ENCODE measurements at places on chromosomes 1 and 21.

DNA sequence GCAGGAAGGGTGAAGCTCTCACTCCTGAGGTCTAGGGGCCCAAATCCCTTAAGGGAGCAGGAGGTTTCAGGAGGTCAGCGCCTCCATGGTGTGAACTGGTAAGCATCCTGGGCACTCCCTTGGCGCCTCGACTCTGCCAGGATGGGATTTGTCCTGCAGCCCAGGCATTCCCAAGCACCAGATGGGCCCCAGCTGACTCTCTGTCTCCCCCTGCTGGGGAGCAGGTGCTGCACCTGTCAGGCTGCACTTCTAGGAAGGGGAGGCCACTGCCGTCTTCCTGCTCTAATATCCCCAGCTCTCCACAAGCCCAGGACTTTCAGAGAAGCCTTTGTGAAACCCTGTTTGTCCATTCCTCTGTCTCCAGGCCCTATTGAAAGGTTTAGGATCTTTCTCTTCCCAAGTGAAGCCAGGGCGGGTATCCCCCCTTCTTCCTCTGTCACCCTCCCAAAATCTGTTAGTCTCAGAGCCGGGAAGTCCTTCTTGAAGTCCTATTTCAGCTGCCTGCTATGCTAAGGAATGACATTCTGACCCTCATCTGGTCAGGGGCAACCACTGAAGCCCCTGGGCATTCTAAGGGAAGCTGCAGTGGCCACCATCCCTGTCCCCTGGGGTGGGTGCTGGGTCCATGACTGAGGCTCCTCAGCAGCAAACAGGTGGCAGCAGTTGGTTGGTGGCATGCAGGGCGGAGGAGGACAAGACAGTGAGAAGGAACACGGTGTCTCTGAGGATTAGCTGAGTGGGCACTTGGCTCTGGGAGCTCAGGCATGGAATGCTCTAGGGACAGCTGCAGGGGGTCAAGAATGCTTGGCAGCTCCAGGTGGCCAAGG is 3.2 kb downstream of the MYBPH start:
- peak; percentile 51 for DNase-seq

DNA sequence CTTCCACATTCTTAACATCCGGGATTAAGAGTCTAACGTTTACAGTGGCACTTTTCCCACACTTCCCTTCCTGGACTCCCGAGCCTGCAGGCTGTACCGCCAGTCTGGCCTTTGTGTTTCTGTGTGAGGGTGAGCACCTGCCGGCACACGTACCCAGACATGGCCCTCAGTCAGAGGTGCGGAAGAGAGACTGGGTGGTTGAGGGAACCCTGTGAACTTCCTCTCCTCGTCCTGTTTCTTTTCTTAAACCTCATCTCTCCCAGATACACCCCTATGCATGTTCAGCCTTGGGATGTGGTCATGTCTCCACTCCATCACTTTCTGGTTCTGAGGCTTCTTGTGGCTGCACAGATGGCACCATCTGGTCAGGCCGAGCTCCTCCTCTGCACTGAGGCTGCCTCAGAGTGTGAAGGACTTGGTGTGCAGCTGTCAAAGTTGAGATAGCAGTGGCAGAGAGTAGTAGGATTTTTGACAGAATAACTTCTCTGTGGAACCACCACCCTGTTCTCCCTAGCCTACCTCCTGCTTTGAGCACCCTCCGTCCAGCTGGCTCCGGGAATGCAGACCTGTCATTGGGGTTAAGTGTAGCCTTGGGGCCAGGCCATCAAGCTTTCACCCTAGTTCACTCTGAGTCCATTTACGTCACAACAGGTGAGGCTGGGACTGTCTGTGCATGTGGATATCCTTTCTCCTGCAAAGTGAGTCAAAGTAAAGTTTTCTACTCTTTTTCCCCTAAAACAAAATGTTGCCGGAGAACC is 31.4 kb downstream of the VASH2 start:
- no peak for DNase-seq

- DNase-seq, result no peak
Measured at GRCh38 chr1:176858433-176858916, 306.0 kb downstream of the ASTN1 start.

GRCh38 chr1:64006276-64007051 is 197.0 kb upstream of the UBE2U start:
- DNase-seq, result peak; percentile 84

GRCh38 chr1:36772647-36773495 is 261.4 kb downstream of the GRIK3 start:
- no peak for DNase-seq

- no peak for DNase-seq
Measured at GRCh38 chr1:25425098-25426085, 4.8 kb upstream of the RHCE start.

DNA sequence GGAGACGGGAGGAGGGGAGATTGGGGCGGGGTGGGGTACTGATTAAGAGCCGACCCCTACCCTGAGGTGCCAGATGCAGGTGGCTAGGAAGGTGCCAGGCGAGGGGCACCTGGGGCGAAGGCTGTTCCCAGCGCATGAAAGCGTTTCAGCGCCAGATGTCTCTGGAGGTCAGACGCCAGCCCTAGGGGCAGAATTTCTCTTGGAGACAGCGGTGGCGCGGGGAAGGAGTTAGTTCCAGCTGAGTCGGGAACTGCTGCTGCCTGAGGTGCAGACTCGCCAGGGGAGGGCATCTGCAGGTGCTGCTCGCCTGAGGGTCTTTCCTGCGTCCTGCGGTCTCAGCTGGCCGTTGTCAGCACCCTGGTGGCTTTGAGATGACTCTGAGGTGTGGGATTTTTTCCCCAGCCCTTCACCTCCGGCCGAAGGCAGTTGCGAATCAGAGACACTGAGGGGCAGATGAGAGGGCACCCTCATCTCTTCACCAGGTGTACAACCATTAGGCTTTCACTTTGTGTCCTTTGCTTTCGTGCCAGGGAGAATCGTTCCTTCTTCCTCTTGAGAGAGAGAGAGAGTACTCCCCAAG is 539 bp downstream of the CGN start:
- DNase-seq, result no peak

DNA sequence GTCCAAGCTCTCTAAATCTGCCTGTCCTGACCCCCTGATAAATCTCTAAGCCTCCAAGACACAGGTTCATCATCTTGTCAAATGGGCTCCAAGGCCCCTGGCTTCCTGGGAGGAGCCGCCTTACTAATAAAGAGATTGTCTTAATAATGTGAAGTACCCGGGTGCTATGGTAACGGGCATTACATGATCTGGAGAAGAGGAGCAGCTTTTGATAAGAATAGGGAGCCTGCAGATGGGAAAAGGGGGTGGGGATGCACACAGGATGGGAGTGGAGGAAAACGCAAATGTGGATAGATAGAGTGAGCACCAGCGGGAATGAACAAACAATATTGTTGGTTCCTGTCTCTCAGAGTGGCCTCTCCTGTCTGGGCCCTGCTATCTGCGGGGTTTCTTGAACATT is 11.9 kb upstream of the RXRG start:
- no peak for DNase-seq

- DNase-seq, result no peak
Measured at GRCh38 chr1:19376428-19377372, 64.6 kb downstream of the SLC66A1 start.

DNA sequence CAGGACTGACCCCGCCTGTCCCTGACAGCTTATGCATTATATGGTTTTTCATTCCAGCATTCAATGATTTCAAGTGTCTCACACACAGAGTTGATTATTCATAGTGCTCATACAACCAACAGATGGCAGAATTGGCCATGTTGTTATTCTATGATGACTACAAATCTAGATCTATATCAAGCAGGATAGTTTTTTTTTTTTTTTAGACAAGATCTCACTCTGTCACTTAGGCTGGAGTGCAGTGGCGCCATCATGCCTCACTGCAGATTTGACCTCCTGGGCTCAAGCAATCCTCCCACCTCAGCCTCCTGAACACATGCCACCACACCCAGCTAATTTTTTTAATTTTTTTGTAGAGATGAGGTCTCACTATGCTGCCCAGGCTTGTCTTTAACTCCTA is 40.1 kb upstream of the LRRC8D start:
- peak; percentile 61 for DNase-seq

GRCh38 chr21:37758982-37759381 is 157.3 kb downstream of the KCNJ6 start:
- peak; percentile 6 for DNase-seq

DNA sequence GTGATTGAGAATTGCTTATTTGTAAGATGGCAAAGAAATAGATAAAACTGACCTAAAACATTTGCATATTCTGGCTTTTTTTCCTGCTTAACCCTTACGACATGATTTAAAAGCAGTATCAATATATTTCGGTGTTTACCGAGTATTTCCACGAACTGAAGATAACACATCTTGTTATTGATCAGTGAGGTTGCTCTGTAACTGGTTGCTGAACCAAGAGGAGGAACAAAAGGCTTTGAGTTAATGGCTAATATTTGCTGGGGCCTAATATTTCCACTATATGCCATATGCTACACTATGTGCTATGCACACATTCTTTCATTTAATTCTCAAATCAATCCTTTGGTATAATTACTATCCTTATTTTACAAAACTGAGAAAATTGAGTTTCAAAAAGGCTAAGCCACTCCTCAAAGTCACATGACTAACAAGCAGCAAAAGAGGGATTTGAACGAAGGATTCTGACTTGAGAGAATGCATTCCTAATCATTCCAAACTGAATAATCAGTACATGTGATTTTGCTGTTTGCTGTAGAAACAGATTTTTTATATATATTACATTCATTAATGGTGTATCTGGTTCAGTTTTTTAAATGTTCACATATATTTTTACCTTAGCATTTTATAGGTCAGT is 346.0 kb downstream of the USP25 start:
- DNase-seq, result no peak

DNA sequence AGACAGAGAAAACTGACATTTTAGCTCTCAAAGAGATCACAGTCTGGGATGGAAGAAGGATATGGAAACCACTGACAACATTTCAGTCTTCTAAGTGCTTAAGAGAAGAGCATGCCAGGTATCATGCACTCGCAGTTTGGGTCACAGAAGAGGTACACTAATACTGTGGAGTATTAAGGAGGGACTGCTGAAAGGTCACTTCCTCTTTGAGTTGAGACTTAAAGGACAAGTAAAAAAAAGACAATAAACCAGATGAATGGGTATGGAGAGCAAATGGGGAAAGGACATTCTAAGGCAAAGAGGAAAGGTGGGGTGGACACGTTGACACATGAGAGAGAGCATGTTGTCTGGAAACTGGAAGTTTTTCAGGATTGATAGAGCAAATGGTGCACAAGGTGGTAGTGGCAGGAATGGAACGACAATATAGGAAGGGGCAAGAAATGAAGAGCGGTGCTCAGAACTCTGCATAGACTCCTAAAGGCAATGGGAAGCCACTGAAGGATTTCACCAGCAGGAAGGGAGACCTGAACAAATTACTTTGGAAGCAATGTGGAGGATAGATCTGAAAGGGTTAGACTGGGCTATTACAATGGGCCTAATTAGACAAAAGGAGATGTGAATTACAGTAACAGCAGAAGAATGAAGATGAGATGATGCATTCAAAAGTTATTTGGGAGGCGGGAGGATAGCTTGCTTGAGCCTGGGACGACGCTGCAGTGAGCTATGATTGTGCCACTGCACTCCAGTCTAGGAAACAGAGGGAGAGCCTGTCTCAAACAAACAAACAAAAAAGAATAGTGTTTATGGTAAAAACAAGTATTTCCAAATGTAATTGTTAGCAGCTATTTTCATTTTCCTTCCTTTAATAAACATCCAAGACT is 11.1 kb downstream of the DIPK1A start:
- no peak for DNase-seq

GRCh38 chr1:33280091-33280661 is 23.9 kb downstream of the ZNF362 start:
- no peak for DNase-seq

GRCh38 chr1:244087611-244088010 is 36.5 kb downstream of the ZBTB18 start:
- no peak for DNase-seq

GRCh38 chr1:242877743-242878142 is 353.2 kb upstream of the PLD5 start:
- DNase-seq, result no peak

GRCh38 chr1:40556121-40556520 is 24.7 kb downstream of the ZNF684 start:
- no peak for DNase-seq

- no peak for DNase-seq
Measured at GRCh38 chr1:60367532-60367931, 294.0 kb upstream of the C1orf87 start.

GRCh38 chr1:216224233-216224632 is 199.0 kb downstream of the USH2A start:
- DNase-seq, result no peak

GRCh38 chr1:11500881-11501280 is 21.9 kb downstream of the DISP3 start:
- DNase-seq, result no peak

DNA sequence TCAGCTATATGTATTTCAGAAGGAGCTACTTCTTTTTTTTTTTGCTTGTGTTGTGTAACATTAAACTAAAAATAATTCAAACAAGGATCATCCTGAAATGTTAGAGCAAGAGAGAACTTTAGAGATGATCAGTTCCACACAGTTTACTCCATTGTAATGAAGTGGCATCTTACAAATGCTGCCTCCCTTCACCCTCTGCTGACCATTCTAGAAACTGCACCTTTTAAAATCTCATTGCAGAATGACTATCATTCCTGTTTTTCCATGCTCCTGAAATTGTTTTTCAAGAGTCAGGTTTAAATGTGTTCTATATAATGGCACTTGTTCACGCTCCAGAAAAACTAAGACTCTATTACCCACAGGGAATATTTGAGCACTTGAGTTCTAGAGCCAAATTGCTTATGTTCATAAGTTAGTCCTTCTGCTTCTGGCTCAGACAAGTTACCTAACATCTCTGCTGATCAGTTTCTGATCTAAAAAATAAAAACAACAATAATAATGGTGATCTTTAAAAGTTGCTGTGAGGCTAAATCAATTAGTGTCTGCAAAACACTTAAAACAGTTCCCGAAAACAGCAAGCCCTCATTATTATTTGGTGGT is 21.5 kb upstream of the SLC44A5 start:
- DNase-seq, result peak; percentile 70

GRCh38 chr21:38597421-38597820 is 99.1 kb upstream of the ERG start:
- DNase-seq, result no peak

- no peak for DNase-seq
Measured at GRCh38 chr1:156749419-156750118, 1.9 kb downstream of the HDGF start.

All from endothelial cell of umbilical vein (primary cell).